ENCODE measurements at places on chromosomes 6 and 20.

DNA sequence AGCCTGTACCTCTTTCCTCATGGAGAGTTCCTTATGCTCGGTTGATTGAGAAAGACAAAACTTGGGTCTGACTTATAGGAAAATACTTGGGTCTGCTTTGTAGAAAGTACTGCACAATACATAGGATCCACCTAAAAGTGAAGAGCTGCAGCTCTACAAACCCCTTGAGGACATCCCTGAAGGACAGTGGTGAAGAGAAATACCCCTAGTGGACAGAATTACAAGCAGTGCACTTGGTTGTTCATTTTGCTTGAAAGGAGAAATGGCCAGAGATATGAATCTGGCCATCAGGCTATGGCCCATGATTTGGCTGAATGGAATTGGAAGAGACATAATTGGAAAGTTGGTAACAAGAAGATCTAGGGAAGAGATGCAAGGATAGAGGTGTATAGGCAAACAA lies 8.3 kb downstream of the CD24 start:
- DNase-seq: no peak

DNA sequence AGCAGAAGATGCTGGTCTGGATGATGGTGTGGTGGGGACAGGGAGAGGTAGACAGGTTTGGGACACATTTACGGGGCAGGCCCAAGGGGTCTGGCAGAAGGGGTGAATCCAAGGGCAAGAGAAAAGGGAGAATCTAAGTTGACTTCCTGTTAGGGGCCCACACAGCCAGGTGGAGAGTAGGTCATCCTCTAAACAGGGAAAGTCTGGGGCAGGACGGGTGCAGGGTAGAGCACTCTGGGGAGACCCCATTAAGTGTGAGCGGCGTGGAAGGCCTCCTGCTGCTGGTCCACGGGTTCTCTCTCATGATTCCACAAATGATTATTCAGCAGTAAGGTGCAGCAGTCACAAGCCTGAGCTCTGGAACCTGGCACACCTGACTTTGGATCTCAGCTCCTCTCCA lies 2.7 kb downstream of the SRXN1 start:
- DNase-seq: no peak

DNA sequence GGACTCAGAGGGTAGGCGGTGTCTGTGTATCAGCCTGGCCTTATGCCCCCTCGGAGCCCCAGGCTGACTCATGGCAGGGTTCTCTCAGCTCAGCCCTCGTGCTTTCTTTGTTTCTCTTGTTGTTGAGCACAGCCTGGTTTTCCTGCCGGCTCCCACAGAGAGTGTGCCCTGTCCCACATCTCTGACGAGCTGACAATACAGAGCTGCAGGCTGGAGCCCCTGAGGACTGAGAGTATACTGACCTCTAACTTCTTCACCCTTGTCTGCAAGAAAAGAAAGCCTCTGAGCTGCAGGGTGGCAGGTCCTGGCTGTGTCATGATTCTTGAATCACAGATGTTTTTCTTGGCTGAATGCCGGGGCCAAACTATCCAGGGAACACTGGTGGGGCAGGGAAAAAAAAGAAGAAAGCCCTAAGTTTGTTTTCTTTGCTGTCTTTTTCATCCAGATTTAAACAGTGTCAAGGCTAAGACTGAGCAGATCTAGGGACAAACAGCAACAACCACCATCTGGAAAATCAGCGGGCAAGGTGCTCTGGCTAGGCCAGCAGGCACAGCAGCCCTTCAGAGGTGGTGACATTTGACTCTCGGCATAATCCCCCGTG lies 63.3 kb upstream of the ZNF133 start:
- no peak for DNase-seq

DNA sequence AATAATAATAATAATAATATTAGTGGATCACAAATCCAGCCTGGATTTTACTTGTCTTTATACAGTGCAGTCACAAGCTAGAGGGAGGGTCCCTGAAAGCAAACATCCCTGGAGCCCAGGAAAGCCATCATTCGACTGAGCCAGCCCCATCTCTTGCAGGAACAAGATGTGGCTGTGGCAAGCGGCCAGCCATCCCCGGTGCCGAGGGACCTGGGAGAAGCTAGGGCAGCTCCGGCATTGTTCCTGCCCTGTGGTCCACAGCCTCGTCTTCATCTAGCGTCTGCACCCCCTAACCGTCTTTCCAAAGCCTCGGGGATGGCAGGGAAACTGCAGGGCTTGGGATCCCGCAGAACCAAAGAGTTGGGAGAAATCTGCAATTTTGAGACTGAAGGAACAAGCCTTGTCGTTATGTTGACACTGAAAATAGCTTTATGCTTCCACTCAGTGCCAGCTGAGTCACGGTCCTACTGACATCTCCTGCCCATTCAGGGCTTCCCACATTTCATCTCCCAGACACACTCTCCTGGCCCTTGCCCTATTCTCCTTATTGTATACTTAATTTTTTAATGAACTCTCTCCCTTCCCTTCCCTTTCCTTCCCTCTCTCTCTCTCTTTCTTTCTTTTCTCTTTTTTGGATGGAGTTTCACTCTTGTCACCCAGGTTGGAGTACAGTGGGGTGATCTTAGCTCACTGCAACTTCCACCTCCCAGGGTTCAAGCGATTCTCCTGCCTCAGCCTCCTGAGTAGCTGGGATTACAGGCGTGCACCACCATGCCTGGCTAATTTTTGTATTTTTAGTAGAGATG lies 62.5 kb upstream of the ZNFX1 start:
- DNase-seq: no peak

- no peak for DNase-seq
These were observed 190.2 kb downstream of the BMP7 start for GRCh38 chr20:57076152-57076652.

DNA sequence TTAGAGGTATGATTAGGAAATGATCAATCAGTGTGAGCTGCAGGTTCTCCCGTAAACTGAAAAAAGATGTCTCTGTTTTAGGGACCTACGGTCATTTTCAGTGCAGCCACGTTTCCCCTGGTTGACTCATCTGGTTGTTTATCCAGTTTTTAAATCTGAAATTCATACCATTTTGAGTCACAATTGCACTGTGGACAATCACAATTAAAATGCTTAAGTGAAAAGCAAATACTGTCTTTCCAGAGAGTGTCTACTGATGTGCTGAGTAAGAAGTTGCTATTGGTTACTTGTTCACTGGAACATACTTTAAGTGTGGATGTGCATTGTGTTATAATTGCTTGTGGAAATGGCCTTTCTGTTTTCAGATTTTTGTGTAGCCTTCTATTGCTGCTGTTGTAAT lies 305.1 kb upstream of the SASH1 start:
- no peak for DNase-seq

DNA sequence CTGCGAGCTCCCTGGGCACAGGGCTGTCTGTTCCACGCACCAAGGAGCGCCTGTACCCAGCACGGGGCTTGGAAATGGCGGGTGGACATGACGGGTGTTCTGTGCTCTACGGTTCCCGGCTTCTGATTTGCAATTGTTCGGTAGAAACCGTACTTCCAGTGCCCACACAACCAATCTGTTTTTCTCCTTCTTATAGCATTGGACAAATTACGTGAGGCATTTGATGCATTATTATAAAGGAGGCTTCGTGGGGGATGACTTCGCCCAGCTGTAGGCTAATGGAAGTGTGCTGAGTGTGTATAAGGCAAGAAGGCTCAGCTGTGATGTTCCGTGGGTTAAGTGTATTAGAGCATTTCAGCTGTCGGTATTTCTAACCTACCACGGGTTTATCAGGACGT lies 9.8 kb upstream of the RPS21 start:
- no peak for DNase-seq

GRCh38 chr6:29627755-29628418 lies 5.1 kb downstream of the GABBR1 start:
- peak; percentile 14 for DNase-seq

DNA sequence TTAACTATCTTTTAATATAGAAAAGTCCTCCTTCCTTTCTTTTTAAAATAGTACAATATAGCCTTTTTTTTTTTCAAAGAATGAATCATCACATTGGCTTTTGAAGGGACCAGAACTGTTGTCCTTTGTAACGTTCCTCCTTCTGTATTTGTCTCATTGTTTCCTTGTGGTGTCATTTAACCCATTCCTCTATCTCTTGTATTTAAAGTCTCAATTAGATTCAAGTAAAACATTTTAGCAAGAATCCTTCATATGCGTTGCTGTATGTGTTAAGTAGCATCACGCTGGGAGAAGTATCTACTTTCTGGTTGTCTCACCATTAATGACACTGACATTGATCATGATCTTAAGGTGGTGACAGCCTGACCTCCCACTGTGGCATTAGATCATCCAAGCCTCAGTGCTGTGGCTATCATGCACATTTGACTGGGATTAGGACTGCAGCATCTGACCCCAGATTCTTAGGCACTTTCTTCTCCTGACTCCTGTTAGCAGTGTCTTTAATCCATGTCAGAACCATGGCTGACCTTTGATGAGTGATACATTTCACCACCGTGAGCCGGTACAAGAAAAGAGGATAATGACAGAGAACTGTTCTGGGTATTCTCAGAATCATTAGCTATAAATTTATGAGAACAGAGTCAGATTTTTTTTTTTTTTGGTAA lies 67.5 kb upstream of the TFB1M start:
- no peak for DNase-seq

- no peak for DNase-seq
These were observed 39.4 kb upstream of the PMEPA1 start for GRCh38 chr20:57749131-57749690.

- no peak for DNase-seq
These were observed 33.0 kb downstream of the RIPOR2 start for GRCh38 chr6:24902782-24903181.

GRCh38 chr6:4093288-4093687 lies 14.4 kb upstream of the FAM217A start:
- DNase-seq: no peak

DNA sequence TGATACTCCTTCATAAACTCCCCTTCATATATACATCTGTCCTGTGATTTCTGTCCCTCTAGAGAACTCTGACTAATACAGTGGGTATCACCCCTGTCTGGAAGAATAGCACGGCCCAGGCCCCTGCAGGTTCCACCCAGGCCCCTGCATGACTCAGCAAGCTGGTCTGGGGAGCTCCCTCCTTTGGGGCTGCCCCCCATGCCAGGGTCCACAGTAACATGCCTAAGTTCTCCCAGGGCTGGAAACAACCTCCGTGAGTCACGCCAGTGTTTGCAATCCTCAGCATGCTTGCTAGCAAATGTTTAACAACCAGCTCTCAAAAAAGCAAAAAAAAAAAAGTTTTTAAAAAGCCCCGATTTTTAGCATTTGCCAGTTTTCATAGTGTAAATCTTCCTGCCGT lies 134.3 kb upstream of the CDH4 start:
- DNase-seq: no peak

DNA sequence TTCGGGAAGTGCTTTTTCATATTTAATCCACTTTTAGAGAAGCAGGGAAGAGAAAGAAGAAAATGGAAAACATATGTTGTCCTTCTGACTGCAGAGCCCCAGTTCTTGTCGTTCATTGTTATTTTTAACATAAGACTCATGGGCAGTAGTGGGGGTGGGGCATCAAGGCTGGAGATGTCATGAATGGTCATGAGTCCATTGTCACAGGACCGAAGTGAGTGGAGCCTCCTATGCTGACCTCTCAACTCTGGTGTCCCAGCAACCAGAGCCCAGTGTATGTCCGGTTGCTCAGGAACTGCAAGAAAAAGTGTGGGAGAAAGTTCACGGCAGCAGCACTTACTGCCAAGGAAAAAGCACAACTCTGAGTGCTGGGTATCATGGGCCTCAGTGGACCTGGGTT lies 108.6 kb downstream of the BANF2 start:
- DNase-seq: no peak

DNA sequence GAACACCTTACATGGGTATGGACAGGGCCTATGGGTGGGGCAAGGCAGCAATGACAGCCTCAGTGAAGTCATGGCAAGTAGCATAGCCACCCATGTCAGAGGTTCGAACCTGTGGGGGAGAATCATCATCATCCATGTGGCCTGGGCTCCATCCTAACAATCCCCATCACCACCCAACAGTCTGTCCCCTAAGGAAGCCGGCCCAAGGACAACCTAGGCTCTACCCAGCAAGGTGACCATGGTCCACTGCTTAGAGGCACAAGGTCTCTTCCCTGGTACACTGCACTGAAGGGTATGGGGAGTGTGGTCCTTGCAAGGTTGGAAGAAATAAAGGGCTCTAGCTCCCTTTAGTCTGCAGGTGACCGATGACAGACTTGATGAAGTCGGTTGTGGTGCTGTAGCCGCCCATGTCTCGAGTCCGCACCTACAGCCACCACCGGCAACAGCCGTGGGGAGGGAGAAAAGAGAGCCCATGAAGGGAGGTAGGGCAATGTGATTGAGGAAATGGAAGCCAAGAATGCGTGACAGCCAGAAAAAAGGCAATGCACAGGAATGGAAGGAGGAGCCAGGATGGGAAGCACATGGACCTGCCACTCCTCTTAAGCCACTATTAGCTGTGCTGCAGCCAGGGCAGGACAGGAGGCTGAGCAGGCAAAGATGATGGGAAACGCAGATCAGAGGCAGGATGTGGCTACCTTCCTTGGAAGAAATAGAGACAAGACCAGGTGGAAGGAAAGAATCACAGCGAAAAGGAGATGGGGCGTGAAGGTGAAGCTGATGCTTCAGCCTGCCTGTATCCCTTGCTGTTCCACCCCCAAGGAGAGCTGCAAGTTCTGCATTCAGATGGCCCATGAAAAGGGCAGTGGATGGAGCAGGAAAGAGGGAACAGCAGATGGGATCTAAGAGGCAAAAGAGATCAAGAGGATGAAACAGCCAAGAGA lies 5.3 kb downstream of the IDH3B start:
- DNase-seq: no peak

GRCh38 chr6:84553527-84553926 lies 210.9 kb downstream of the TBX18 start:
- no peak for DNase-seq

- DNase-seq: no peak
These were observed 125.6 kb downstream of the BANF2 start for GRCh38 chr20:17825252-17825959.

DNA sequence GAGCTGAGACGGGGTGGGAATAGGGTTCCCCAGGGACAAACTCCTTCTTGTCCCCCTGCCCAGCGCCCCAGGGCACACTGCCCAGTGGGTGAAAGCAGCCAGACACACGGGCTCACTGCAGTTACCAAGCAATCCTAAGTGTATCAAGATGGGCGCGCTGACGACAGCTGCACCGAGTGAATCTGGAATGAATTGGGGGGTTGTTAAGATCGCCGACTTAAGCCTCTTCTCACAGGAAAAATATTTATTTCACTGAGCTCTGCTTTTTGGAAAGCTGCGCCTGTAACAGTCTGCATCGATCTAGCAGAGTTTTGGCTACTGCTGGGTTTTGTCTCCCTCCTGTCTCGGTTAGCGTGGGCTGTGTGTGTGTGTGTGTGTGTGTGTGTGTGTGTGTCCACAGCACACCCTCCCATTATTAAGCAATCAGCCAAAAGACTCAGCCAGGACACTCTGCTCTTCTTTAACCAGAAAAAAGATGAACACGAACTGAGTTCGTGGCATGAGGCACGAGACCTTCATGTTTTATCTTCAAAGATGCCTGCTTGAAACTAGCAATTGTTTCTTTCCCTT lies 35.9 kb downstream of the RIPOR3 start:
- DNase-seq: no peak

DNA sequence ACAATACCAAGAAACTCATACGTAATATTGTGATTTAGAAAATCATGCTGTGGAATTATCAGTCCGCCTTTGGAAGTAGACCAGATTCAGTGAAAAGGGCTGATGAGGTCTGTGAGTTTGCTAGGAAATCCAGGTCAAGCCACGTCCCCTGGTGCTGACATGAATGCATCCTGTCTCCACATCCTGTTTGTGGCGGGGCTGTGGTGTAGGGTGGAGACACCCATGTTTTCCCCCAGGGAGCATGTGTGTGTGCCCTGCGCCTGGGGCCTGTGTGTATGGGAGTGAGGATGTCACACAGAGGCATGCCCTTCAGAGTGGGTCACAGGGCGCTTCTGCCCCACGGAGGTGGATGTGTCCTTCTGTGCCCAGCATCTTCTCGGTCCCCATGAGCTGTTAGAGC lies 109.1 kb downstream of the SASH1 start:
- no peak for DNase-seq

- no peak for DNase-seq
These were observed 250.9 kb downstream of the HIVEP2 start for GRCh38 chr6:142694054-142694453.

Data from stimulated activated CD8-positive, alpha-beta memory T cell treated with anti-CD3 and anti-CD28 coated beads, Interleukin-7, amount 100 ng/mL, for 1 hour (primary cell).